ENCODE measurements at places on chromosomes 13 and 19.

DNA sequence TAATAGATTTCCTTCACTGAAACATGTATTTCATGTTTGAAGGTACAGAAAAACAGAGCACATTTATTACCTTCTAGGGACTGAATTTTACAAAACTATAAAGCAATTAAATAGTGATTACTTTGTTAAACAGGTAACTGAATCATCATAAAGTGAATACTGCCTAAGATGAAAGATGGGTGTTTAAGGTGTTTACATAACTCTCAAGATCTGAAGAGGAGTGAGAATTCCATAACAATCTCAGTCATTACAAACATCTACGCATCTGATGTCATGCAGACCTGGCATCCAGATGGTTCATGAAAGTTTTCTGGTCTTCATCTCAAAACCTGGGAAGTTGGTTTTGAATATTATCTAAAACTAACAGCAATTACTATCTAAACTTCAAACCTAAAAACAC is 80.4 kb downstream of the MIPEP start:
- no peak for DNase-seq

DNA sequence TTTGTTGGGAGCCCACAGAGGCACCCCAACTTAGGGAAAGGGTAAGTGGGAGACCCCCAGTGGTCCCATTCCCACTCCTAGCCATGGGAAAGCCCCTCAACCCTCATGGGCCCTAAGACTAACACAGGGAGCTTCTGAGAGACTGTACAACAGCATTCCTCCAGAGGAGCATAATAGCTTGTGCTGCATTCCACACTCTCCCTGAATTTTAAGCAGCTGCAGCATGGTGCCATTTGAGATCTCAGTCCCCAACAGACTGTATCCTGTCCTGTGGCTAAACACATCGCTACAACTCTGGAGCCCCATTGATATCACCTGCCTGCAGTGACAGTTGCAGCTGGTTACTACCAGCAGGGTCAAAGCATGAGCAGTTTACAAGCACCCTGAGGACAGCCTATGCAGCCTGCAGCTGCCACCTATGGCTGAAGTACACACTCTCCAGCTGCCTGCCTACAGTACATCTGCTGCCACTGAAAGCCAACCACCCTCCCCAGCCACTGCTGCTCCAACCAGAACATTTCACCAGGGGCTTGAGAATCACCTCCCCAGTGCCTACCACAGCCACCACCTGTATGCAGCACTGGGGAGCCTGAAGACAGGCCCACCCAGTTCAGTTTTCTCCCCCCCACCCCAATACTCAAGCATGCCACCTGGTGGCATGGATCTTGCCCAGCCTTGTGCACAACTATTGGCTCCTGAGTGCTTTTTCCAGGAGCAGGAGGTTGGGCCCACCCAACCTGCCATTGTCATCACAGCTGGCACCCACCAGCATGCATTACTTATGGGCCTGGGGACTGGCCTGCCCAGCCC is 557.3 kb downstream of the GPC5 start:
- no peak for DNase-seq

DNA sequence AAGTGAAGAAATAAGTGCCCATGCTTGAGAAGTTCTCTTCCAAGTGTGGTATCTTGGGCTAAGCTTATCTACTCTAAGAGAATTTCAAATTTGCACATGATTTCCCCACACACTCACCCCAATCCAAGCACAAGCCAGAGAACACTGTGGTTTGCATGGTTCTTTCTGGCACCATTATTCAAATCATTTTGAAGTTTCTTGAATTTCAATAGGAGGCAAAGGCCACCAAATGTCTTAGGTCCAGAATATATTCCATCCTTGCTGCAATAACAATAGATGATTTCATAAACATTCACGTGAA is 359.7 kb downstream of the IRS2 start:
- no peak for DNase-seq

- no peak for DNase-seq
Observed at GRCh38 chr13:24039621-24040475, 120.7 kb upstream of the SPATA13 start.

DNA sequence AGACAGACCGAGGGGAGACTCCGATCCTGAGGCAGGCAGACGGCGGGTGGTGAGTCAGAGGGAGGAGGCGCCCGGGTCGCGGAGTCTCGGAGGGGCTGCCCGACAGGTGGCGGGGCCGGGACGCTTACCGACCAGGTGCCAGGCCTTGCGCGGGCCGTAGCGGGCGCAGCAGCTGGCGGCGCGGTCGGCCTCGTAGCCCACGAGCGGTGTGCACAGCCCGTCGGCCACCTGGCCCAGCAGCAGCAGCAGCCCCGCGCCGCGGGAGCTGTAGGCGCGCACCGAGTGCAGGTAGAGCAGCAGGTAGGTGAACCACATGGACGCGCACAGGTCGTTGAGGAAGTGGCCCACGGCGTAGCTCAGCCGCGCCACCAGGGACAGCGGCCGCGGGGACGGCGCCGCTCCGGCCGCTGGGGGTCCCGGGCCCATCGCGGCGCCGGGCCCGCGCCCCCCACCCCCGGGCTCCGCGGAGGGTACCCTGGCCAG is 367 bp downstream of the MFSD12 start:
- DNase-seq = no peak
